Skin of body (tissue), 3 donors: ENCODE measurements at places on chromosomes 7 and 10.

- peak; percentile 50 for DNase-seq
These were observed 322.1 kb upstream of the AUTS2 start for GRCh38 chr7:69276011-69276729.

DNA sequence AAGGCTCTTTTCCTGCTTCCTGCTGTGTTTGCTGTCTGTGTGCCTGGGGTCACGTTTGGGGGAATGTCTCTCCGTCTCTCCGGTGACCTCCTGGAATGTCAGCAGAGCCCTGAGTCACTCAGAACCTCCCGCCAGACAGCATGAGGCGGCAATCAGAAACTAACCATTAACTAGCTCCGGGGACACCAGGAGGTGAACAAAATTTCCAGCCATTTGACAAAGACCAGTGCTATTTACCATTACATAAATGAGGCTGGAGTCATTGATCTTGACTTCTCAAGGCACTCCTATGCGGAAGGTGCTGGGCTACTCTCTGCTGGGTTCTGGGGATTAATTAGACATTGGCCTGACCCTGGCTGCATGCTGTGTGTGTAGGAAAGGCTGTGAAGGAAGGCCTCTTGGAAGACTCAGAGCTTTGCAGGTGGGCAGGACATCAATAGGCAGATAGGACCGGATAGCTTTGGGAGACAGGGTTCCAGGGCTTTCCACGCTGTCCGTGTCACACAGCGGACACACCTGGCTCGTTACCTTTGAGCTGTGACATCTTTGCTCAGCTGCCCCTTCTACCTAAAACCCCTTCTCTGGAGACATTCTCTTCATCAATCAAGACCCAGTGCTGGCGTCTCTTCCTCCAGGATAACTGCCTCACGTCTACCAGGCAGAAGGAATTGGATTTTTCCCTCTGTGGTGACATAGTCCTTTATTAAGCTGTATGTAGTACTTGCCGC is 77.0 kb downstream of the PFKFB3 start:
- no peak for DNase-seq

DNA sequence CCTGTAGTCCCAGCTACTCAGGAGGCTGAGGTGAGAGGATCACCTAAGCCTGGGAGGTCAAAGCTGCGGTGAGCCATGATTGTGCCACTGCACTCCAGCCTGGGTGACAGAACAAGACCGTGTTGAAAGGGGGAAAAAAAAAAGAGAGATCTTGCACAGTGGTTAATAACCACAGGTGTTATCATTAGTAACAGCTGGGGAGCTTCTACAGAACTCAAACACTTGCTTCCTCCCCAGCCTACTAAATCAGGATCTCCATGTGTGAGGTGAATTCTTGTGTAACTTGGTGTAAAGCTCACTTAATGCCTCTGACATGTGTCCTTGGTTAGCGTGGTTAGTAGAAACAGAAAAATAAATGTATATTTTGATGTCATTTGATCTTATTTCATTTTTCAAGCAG is 43.9 kb upstream of the BMS1 start:
- DNase-seq, result no peak

- DNase-seq, result no peak
These were observed 55.5 kb upstream of the FAM171A1 start for GRCh38 chr10:15426558-15426957.

- no peak for DNase-seq
These were observed 80.7 kb downstream of the ZNF365 start for GRCh38 chr10:62454687-62455397.

DNA sequence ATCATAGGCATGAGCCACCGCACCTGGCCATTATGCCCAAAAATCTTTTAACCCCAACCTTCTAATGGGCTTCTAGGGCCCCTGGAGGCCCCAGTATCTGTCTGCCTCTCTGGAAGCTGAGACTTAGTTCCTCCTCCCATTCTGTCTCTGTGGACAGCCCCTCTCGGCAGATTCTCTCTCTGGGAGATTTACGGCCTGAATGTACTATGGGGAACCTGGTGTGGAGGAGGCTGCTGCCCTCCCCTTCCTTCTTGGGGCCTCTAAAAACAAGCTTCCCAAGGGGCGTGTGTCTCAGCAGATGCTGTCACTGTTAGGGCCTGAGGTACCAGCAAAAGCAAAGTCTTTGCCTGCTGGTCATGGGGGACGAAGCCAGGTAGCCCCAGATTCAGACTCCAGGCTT is 35.8 kb upstream of the PRKAR1B start:
- no peak for DNase-seq

DNA sequence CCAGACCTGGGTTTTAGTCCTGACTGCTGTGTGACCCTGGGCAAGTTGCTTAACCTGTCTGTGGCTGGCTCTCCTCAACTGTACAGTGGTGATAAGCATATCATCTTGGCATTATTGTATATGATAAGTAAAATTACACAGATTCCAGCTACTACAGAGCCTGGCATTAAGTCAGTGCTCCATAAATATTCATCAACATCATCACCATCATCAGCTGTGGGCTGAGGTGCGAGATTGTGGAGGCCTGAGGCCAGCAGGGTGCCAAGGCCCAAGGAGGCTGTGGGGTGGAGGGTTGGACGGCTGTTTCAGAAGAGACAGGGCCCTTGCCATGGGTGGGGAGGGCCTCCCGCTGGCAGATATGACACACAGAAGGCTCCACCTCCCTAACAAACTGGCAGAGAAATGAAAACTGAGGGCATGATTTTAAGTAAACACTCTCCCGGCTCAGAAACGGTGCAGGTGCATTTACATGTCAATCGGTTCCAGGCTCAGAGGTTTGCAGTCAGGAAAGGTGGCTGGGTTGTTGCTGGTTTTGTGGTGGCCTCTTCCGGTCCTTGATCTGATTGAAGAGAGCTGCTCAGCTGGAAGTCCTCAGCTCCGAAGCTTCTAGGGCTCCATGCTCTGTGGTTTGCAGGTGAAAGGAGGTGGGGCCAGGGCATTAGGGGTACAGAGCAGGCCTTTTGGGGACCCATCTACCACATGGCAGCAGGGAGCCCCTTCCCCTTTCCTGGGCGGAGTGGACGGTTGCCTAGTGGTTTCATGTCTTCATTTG is 10.2 kb downstream of the CRYGN start:
- DNase-seq, result no peak

- peak; percentile 41 for DNase-seq
These were observed 90.6 kb upstream of the OIT3 start for GRCh38 chr10:72802763-72803505.

- DNase-seq, result no peak
These were observed 14.5 kb downstream of the PALD1 start for GRCh38 chr10:70492786-70493659.

DNA sequence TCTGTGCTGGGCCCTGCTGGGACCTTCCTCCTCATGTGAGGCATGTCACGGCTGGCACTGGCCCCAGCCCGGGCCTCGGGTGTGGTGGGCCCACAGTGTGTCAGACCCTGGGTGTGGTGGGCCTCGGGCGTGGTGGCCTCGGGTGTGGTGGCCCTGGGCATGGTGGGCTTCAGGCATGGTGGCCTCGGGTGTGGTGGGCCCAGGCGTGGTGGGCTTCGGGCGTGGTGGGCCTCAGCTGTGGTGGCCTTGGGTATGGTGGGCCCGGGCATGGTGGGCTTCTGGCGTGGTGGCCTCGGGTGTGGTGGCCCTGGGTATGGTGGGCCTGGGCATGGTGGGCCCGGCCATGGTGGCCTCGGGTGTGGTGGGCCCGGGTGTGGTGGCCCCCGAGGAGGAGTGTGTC is 40.4 kb downstream of the NKX6-2 start:
- no peak for DNase-seq

DNA sequence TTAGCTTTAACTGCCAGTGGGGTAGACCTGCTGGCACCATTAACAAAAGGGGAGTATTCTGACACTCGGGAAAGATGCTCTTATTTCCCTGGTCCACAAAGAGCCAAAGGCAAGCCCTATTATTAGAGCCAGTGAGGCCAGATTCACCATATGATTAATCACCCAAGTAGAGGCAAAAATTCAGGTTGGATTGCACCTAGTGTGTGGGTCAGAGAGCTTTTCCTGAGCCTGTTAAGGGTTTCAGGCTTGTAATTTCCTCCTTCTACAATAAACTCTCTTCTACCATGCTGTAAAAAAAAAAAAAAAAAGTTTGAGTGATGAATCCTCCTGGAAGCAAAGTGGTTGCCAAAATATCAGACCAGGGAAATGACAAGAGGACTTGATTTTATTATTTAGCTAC is 163.5 kb downstream of the MBL2 start:
- DNase-seq, result no peak

GRCh38 chr10:24851629-24852028 is 100.8 kb downstream of the PRTFDC1 start:
- no peak for DNase-seq

- DNase-seq, result no peak
These were observed 17.5 kb downstream of the GBF1 start for GRCh38 chr10:102262744-102263370.

DNA sequence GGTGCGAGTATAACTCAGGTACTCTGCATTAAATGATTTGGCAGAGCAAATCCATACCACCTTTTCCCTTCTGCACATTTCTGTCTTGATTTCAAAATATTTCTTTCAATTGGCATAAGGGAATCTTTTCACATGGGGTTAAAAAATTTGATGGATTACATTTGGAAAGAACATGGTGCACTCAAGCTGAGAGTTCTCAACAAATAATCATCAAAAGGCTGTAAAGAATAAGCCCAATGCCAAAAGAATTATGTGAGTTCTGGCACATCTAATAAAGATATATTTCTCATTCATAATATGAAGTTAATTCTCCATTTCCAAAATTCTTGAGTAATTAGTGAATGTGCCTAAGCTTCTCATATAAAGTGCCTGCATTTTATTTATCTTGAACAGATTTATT is 223.1 kb downstream of the GPR37 start:
- DNase-seq, result no peak

GRCh38 chr7:82209179-82209747 is 234.3 kb downstream of the CACNA2D1 start:
- no peak for DNase-seq

DNA sequence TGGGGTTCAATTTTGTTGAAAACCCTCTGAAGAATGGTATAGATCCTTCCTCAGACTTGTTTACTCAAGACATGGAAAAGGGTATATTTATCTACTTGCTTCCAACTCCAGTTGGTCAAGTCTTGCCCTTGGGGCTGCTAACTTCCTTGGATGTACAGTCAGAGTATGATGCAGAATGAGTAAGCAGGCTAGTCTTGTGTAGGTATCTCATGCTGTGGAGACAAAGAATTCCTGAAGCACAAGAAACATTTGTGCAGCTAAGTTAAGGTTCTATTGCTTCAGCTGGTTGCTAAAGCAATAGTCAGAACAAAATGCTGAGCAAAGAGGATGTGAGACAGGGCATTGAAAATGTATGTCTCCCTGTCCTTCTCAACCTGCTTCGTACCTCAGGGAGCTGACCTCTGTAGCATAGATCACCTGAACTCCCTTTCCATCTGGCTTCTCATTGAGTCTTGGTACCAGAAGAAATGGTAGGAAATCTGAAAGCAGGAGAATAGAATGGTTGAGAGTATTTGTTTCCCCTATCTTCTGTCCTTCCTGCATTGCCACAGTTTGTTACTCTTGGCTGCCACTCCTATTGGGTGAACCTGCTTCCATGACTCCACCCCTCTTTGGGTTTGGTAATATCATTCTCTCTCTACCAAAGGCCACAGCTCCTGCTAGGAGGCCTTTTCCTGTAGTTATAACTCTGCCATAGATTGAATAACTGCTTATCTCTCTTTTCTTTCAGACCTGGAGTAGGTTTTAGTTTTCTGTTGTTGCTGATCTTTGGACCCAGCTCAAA is 346.0 kb downstream of the PHF14 start:
- DNase-seq, result no peak

- DNase-seq, result no peak
These were observed 125.6 kb downstream of the DNAJB6 start for GRCh38 chr7:157462419-157462771.

- peak; percentile 27 for DNase-seq
These were observed 120.7 kb downstream of the TES start for GRCh38 chr7:116331020-116331419.

DNA sequence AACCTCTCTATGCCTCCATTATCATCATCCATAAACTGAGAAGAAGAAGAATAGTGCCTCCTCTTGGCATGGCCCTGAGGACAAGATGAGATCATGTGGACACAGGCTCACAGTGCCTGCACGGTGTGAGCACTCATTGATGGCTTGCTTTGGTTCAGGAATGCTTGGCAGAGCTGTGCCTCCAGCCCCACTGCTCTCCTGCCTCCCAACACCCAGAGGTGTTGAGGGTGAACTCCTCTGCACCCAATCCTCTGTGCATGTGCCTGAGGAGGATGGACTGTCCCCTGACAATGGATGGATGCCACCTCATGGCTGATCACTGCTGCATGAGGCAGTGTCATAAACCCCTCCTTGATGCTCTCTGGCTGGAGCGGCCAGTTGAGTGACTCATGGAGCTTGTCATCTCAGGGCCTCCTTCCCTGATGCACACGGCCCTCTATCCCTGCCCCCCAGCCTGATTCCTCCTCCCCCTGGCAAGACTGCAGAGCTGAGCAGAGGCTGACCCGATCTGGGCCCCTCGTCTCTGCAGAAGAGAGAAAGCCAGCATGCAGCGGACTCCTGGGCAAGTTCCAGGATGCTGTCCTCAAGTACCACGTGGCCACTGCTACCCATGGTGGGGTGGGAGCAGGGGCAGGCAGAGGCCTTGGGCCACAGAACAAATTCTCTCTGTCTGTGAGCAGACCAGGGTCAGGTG is 136.3 kb downstream of the KCNMA1 start:
- peak; percentile 22 for DNase-seq

DNA sequence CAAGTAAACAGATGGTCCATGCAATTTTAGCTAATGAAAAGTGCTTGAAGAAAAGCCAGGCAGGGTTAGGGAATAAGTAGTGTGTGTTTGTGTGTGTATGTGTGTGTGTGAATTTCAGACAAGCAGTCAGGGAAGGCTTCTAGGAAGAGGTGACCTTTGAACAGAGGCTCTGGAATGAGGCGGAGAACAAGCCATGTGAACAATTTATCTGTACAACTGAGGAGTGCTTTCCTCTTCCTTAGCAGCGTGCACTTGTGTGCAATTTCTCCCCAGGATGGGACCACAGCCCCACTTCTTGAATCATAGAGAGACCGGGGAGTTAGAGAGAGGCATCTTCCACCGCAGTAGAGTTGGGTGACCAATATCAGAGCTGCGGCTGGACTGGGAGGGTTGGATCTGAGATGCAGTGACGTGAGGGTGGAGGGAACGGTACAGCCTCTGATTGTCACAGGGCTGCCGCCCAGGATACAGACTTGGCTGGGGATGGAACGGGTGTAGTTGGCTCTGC is 69.2 kb upstream of the FAM171A1 start:
- DNase-seq, result no peak

DNA sequence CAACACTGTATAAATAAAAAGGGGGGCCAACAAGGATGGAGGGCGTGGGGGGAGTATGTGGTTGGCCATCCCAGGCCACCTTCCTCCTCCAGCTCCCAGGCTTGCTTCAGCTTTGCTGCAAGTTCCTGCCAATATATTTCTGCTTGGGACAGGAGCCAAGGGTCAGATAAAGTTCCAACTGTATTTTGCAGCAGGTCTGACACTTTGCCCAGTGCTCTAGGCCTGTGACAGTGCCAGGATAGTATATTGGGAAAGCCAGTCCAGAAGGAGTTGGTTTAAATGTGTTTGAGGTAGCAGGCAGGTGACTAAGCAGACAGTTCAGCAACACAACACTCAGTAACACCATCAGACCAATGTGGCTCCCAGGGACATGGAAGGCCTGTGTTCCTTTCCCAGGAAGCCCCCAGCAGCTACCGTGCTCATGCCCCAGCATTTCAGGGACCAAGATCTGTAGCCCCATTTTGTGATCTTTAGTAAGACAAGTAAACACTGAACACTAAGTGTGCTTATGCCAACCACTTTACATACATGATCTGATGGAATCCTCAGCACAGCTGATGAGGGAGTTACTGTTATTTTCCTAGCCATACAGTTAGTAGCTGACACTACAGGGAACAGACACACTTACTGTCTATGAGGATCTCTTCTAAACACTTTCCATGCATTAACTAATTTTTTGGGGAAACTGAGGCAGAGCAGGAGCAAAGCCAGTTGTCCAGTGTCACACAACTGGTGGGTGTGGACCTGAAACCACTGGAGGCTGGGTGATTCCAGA is 38.9 kb downstream of the DNAJB12 start:
- peak; percentile 34 for DNase-seq
